Effector memory CD8-positive, alpha-beta T cell (primary cell): ENCODE measurements at places on chromosomes 2 and 18.

GRCh38 chr2:41989501-41990180 is 58.2 kb upstream of the PKDCC start:
- no peak for DNase-seq

GRCh38 chr2:189437926-189438325 is 3.3 kb upstream of the WDR75 start:
- DNase-seq, result no peak

GRCh38 chr2:19894134-19894792 is 7.5 kb downstream of the TTC32 start:
- no peak for DNase-seq

- DNase-seq, result no peak
Measured at GRCh38 chr18:22846088-22846683, 86.9 kb upstream of the RBBP8 start.

DNA sequence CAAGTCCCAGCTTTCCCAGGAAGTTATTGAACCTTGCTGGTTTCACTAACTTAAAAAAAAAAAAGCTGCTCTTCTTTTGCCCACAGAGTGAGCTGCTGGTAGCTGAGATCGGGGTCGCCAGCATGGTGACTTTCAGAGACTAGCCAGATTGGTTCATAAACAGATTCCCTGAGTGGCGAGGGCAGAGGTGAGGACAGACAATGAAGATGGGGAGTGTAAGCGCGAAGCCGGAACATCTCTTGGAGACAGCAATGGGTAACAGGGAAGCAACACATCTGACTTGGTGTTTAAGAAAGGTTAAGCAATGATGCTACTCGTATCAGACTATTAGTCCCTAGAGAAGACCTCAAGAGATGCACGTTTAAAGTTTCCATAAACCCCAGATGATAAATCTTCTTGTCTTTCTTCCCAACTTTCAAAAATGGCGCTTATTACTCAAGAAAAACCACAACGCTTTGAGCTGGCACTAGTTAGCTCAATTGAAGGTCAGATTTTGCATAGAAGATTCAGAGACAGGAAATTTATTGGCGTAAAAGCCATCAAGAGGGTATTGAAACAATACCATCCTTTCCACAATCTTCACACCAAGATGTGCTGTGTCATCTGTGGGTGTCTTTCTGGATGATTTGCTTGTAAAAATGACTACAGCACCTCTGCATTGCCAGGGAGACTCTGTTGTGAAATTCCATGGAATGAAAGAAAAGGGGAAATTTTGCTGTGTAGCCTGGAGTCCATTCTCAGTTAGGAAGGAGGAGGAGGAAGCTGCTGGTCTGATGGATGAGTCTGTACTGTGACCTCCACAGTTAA is 193.1 kb upstream of the CXCR4 start:
- DNase-seq, result no peak

GRCh38 chr2:234690569-234691213 is 193.8 kb upstream of the ARL4C start:
- no peak for DNase-seq

- no peak for DNase-seq
Measured at GRCh38 chr2:226669905-226670304, 129.7 kb downstream of the IRS1 start.

- no peak for DNase-seq
Measured at GRCh38 chr2:131015764-131016163, 77.5 kb downstream of the FAM168B start.

- no peak for DNase-seq
Measured at GRCh38 chr2:60634438-60634837, 81.0 kb upstream of the BCL11A start.

- no peak for DNase-seq
Measured at GRCh38 chr2:64414736-64415435, 39.1 kb upstream of the LGALSL start.

DNA sequence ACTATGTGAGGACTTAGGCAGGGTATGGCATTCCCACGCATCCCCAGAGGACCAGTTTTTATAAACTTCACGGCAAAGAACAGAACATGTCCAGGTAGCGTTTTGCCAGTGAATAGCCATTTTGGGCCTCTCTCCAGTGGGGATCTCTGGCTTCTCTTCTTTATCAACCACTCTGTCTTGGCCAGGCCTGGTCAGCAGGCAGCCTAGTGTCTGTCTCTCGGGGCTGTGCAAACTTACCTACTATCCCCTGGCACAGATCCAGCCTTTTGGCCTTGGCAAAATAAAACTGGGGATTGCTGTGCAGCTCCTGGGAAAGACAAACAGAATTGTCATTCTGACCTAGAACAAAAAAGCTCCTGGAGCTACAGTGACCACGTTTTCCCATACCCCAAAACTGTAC is 14.5 kb downstream of the CAPN14 start:
- DNase-seq, result no peak

GRCh38 chr2:134138115-134138514 is 115.8 kb upstream of the MGAT5 start:
- DNase-seq, result no peak

DNA sequence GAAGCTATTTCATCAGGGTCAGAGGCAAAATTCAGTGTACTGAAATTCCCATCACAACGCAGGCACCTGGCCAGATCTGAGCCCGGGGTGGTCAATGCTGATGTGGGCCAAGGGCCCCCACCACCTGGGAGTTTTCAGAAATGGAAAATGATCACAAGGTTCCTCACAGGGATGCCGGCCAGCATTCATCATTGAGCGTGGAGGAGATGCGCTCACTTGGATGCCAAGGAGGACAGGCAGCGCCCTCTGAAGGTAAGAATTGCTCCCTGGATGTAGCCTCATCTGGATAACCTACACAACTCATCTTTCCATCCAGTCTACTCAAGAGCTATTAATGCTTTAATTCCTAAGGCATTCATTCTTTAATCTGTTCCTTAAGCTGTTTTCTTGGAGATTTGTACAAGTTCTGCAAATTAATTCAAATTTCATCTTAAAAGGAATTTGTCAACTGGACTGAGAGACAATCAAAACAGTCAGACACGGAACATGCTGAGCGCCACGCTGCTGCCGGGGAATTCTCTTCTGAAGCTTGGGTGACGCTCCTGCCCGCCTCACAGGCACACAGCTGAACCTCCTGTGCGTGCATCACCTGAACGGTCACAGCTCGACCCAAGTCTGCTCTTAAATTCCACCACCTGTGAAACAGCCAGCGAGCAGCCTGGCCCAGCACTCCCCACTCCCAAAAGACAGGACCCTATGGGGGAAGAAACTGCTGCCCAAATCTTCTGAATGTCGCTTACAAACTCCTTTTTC is 206.7 kb downstream of the HDAC4 start:
- no peak for DNase-seq

GRCh38 chr2:229520691-229521096 is 193.7 kb downstream of the DNER start:
- DNase-seq, result no peak

- DNase-seq, result peak; percentile 15
Measured at GRCh38 chr2:68292108-68292710, 27.5 kb downstream of the CNRIP1 start.

DNA sequence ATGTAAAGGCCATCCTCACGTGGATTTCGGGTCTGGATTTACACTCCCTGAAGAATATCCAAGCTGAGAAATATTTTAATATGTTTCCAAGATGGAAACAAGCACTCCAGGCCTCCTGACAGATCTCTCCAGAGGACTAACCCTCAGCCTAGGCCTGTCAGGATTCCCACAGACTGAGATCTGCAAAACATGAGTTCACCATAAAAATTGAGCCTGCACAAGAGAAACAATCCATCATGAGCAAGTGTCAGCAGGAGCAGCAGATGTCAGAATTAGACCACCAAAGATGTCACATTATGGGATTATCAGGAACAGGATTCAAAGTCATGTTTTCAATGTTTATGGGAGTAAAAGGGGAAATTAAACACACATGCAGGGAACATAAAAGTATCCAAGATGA is 191.3 kb downstream of the TFCP2L1 start:
- no peak for DNase-seq

GRCh38 chr2:33272001-33272400 is 204.4 kb upstream of the RASGRP3 start:
- DNase-seq, result peak; percentile 16
